ENCODE measurements at places on chromosomes 13 and 19.

DNA sequence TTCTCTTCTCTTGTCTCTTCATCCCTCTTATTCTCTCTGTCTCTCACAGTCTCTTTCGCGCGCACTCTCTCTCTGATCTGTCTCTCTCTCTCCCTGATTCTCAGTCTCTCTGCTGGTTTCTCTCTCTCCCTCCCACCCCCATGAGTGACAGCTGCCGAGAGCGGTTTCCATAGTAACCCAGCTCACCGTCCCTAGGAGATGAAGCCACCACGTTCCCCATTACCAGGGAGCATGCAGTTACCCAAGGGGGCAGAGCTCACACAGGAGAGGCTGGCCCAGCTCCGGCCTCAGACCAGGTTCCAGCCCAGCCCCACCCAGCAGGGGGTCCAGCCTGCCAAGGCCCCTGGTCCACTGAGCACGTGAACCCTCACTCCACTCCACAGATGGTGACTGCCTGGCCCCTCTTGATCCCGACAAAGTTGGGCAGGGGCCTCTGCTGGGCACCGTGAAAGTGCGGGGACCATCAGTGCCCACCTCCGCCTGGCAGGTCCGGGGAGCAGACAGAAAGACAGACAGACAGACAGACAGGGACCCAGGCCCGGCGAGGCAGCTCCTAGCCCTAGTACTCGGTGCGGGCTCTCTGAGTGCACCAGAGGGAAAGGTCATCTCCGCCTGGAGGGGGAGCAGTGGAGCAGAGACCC is 50.6 kb downstream of the CELF5 start:
- DNase-seq = no peak

- no peak for DNase-seq
Observed at GRCh38 chr13:78061806-78062205, 143.2 kb upstream of the EDNRB start.

DNA sequence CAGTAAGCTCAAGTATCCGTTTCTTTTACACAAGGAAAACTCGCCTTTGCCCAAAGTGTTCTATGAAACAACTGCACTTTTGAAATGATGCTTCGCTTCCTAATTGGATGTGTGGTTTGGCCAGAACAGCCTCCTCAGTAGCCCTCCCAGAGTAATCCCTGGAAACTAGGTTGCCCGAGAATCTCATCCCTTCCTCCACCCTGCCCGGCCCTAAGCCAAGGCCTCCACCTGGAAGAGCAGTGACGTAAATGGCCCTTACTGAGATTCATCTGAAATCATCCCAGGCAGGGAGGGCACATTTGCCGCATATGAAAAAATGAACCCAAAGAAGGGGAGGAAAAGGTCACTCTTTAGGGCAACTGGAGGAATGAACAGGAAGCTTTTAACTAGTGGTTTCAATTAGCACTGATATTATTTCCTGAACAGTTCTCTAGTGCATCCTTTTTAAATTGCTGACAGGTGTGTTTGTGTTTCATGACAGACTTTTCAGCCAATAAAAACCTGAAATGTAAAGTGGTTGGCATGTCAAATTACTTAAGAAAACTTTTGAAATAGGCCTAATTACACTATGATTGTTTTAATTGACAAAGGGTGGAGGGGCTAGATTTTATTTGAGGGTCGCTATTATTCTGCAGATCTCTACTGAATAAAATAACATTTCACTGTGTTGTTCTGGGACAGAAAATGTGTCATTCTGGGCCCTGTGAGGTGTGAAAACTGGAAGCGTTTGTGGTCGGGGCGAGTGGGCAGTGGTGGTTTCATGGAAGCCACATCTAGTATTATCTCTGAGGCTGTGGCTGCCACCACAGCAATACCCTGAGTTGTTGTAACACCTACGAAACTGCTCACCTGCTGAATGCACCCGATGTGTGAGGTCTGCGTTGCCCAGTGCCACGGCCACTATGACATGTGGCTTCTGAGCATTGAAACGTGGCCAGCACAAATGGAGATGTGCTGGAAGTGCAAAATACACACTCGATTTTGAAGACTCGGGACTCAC is 112.1 kb downstream of the ZIC5 start:
- DNase-seq = no peak

DNA sequence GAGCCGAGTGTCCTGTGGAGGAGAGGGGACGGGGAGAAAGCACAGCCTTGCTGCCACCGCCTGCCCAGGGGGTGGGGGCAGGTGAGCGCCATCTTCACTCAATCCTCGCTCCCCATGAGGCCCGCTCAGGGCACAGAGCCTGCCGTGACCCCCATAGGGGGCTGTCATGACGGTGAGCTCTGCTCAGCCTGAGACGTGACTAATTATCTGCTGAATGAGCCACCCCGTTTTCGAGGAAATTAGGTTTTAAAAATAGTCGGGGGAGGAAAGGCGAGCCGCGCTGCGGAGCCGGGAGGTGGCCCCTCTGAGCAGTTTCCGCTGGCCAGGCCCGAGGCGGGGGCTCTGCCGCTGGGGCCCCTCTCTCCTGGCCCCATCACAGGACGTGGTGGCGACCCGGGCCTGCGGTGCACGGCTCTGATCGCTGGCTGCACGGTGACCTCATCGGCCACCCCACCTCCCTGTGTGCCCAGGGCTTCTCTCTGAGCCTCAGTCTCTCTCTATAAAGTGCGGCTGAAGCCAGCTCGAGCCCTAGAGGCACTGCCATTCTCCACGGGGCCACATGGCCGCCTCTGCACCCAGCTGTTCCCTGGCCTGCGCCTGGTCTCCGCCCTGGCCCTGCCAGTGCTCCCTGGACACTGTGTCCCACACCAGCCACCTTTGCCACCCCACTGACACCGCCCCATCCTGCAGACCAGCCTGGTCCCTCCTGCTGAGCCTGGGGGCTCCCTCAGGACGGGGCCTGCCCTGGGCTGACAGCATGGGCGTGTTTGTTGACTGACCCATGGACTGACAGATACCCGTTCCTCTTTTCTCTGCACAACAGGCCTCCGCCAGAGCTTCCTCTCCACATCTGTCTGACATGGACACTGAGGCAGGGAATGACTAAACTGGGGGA is 28.3 kb downstream of the PIP5K1C start:
- no peak for DNase-seq

GRCh38 chr19:46180701-46181387 is 32.8 kb downstream of the IGFL2 start:
- no peak for DNase-seq

GRCh38 chr13:21020581-21020980 is 40.8 kb downstream of the LATS2 start:
- no peak for DNase-seq

DNA sequence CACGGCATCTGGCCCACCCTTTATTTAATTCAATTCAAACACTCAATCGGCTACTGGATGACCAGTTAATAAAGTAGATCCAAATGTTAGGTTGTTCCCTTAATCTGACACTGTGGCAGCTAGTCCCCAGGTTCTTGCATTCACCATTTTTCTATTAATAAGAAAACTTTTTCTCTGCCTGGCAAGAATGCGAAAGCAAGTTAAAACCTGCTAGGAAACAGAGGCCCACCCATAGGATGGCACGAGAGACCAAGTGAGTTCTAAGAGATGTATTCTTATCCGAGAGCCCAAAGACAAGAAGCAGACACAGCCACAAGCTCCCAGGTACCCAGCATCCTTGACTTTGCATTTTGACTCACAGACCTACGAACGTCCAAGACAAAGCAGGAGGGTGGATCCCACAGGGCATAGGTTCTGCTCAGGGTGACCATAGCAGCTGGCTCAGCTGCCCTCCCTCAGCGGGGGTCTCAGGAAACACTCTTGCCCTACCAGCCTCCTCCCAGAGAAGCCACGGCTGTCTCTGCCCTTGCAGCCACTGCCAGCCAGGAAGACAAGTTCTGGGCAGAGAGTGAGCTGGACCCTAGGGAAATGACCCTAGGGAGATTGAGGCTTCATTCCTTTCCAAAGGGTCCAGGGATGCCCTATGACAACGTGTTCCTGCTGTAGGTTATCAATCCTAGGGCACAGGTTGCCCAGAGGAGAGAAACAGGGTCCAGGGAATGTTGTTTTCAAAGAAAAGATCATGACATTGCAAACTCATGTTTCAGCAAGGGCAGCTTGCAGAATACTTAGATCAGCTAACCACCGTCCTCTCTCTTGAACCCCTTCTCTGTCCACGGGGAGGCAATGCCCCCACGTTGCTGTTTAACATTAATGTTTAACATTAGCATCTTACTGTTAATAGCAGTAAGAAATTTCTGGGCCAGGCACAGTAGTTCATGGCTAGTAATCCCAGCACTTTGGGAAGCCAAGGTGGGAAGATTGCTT is 147.2 kb upstream of the ZNF507 start:
- DNase-seq = no peak

- no peak for DNase-seq
Observed at GRCh38 chr13:94480672-94481145, 1.2 kb upstream of the DCT start.

DNA sequence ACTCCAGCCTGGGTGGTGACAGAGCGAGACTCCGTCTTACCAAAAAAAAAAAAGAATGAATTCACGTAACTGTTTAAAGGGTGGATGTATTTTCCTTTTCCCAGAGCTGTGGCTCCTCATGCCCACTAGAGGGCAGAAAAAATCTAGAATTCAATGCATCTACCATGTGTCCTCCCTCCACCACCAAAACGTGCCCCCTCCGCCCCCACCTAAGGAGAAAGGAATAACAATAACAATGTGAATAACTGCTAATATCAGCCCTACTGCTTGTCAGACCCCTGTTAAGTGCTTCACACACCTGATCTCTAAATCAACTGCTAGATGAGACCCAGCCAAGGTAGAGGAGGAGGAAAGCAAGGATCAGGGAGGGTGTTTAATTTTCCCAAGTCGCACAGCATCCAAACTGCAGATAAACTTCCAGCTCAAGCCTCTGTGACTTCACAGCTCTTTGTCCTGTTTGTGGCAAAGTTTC is 20.2 kb upstream of the PNMA8B start:
- DNase-seq = no peak

- DNase-seq = no peak
Observed at GRCh38 chr13:94640721-94641120, 39.1 kb downstream of the GPR180 start.

DNA sequence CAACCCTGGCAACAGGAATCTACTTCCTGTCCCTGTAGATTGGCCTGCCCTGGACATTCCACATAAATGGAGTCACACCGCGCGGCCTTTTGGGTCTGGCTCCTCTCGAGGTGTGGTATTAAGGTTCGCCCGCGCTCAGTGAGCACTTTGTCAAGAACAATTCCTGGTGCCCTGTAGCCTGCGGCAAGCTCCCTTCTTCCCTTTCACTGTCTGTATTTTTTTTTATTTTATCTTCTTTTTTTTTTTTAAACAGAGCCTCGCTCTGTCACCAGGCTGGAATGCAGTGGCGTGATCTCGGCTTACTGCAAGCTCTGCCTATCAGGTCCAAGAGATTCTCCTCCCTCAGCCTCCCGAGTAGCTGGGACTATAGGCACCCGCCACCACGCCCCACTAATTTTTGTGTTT is 28.3 kb downstream of the PEX11G start:
- no peak for DNase-seq

DNA sequence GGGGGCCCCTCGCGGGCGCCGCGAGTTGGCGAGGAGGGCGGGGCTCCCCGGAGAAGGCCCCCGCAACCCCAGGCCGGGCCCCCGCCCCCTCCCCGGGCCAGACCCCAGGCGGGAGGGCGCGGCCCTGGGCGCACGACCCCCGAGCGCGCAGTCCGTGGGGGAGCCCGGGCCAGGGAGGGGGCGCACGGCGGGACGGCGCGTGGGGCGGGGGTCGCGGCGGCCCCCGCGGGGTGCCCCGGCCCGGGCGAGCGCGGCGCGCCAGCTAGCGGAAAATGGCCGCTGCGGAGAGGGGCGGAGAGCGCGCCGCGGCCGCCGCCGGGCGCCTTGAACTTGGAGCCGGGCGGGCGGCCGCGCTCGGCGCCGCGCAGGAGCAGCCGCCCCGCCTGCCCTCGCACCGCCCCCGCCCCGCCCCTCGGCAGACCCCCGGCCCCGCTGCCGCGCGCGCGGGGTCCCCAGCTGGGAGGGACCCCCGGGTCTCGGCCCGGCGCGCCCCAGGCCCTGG is 6.4 kb upstream of the NFIC start:
- DNase-seq = no peak

DNA sequence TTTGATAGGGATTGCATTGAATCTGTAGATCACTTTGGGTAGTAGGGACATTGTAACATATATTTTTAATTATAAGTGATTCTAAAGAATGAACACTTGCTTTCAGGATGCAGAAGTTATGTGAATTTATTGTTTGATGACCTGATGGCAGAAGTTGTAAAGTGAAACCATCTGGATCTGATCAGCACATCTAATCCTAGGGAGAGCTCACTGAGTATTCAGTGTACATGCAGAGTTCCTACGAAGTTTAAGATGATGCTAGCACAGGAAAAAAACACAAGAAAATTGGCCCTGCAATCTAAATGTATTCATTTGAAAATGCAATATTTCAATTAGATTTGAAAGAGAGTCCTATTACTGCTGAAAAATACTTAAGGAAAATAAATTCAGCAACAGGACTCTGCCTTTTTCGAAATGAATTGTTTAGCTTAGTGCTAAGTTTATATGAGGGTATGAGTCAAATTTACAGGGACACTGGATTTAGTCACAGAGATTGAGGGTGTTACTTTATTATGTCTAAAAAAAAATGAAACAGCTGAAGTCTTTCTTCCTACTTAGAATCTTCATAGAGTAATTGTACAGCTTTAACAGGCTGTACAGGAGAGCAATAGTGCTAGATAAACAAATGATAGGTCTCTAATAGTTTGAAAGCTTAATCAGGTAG is 385.7 kb downstream of the DCT start:
- no peak for DNase-seq

GRCh38 chr19:32919365-32919764 is 49.8 kb upstream of the SLC7A9 start:
- DNase-seq = no peak

- no peak for DNase-seq
Observed at GRCh38 chr19:13808856-13809255, 13.6 kb downstream of the ZSWIM4 start.

DNA sequence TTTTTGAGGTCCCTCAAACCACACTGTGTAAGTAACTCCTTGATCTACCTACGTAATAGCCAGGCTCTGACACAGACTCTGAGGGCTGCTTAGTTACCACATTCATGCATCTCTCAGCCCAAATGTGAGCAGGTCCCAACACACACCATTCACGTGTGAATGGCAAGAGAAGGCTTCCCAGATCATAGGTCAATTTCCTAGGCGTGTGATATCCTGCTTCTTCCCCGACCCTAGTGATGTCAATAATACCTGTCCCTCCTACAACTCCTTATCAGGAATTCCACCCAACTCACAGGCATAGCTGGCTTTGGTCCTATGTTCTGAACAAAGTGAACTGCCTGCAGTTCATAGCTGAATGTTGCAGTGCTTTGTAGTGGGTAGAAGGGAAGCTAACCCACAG is 334.5 kb downstream of the RFC3 start:
- no peak for DNase-seq

DNA sequence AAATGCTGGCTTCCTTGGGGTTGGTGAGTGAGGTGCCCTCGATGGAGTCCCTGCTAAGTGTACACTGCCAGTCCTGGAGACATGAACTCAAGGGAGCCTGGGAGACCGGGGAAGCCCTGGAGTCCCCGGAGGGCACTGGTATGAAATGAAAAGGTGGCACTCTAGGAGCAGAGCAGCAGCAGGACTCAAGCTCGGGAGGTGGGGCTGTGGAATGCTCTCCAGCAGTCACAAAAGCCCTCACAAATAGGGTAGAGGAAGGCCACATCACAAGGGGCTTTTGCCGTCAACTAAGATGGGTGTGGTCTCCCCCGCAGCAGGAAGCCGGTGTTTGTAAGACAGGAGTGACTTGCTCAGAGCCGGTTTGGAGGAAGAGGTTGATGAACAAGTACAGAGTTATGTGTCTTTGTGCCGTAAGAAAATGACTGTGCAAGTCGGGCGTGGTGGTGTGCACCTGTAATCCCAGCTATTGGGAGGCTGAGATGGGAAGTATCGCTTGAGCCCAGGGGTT is 19.3 kb downstream of the CCNE1 start:
- no peak for DNase-seq

Measured in stimulated activated CD4-positive, alpha-beta T cell treated with anti-CD3 and anti-CD28 coated beads, Interleukin-1b, Interleukin-23, amount 100 ng/mL, for 1 hour (primary cell).